ENCODE measurements at places on chromosomes 1 and 21. TPM values are rescaled to one million over a fixed set of nuclear protein-coding genes. Genes with fewer than 3 reads are reported as not detected.

DNA sequence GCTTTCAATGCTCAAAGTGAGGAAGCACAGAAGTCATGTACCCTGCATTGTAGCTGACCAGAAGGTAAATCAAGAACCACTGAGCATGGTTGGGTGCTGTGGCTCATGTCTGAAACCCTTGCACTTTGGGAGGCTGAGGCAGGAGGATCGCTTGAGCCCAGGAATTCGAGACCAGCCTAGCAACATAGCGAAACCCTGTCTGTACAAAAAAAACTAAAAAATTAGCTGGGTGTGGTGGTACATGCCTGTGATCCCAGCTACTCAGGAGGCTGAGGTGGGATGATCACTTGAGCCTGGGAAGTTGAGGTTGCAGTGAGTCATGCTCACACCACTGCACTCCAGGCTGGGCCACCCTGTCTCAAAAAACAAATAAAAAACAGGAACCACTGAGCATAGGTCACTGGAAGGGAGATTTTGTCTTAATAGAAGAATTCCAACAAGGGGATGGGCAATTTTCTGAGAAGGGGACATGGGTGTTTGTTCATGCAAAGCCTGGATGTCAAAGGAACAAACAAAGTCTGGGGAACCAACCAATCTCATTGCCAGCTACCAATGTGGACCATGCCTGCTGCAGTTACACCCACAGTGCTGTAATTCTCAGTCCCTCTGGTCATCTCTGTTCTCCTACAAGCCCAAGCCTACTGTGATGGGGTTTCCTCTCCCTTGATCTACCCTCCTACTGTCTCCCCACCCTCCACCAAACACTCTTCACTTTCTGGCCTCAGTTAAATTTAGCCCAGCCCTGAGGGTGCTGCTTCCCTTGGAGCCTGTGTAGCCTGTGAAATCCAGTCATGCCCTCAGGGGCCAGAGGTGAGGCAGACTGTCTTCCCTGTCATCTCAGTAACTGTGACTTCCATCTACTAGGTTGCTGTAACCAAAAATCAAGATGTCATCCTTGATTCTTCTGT, 47.9 kb downstream of the ELF3 start:
- no peaks in the 10 kb centered on the region for H3K4me1 ChIP-seq
- H3K27ac ChIP-seq = no peak overlapping the region
- H3K4me3 ChIP-seq = no peak overlapping the region

GRCh38 chr1:242016479-242016878, 17.6 kb upstream of the MAP1LC3C start:
- H3K27ac ChIP-seq = no peak overlapping the region
- no peak overlapping the region for H3K4me3 ChIP-seq
- peaks cover 7% of the 10 kb centered on the region for H3K4me1 ChIP-seq
- H3K27me3 ChIP-seq = no peaks in the 10 kb centered on the region
- no peaks in the 10 kb centered on the region for H3K36me3 ChIP-seq
- DNase-seq = peak; percentile 81

The HORMAD1 gene
- total RNA-seq = 0.18 TPM

DNA sequence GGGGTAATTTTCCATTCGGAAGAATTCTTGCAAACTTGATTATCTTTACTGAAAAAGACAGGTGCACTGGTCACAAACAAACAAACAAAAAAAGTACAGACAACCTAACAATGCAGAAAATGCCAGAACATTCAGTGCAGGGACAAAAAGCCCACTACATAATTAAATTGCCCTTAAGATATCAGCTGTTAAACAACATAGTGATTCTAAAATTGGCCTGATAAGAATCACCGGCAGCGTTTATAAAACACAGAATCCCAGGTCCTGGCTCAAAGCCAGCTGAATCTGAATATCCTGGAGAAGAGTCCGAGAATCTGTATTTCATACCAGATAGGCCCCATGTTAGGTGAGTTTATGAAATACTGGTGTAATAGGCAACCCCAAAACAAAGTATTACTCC, 6.1 kb downstream of the PLPP3 start:
- H3K27me3 ChIP-seq = no peaks in the 10 kb centered on the region
- peaks cover 2% of the 10 kb centered on the region for H3K36me3 ChIP-seq
- H3K4me1 ChIP-seq = peaks cover 16% of the 10 kb centered on the region

The LAMC1 gene
- total RNA-seq = 203 TPM

DNA sequence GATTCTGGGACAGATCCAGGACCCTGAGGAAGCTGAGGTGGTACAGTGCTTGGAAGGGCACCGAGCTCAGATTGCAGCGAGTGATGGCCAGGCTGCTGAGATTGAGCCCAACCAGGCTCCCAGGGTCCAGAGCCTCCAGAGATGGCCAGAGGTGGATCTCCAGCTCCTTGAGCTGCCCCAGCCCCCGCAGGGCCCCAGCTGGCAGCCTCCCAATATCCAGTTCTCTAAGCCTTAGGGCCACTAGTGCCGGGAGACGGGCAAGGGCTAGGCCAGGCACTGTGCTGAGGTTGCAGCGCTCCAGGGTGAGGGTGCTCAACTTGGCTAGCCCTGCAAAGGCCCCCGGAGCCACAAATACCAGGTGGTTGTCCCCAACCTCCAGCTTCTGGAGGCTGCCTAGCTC, 3.4 kb downstream of the LINGO4 start:
- no peak overlapping the region for H3K4me3 ChIP-seq
- DNase-seq = no peak
- no peaks in the 10 kb centered on the region for H3K36me3 ChIP-seq
- no peak overlapping the region for H3K27ac ChIP-seq
- peaks cover 3% of the 10 kb centered on the region for H3K4me1 ChIP-seq
- H3K27me3 ChIP-seq = peaks cover 41% of the 10 kb centered on the region

The OR2G2 gene
- total RNA-seq = not detected

The AZIN2 gene
- total RNA-seq = 5.3 TPM
